Thymus (tissue), 14 donors: ENCODE measurements at places on chromosomes 2 and 18. TPM values are rescaled to one million over a fixed set of nuclear protein-coding genes. Genes with fewer than 3 reads are reported as not detected.

The DNAJC5G gene
- total RNA-seq: not detected

The EVX2 gene
- total RNA-seq: not detected

The EIF2AK2 gene
- 19.9 TPM for total RNA-seq

The PJVK gene
- total RNA-seq: 1.6 TPM

The ECEL1 gene
- total RNA-seq: 0.28 TPM

The SMAD2 gene
- 132 TPM for total RNA-seq

The CACNB4 gene
- 3.5 TPM for total RNA-seq

The GAD1 gene
- total RNA-seq: 1.0 TPM

The SYT4 gene
- total RNA-seq: 0.14 TPM
